ENCODE measurements at places on chromosomes 1 and 21.

DNA sequence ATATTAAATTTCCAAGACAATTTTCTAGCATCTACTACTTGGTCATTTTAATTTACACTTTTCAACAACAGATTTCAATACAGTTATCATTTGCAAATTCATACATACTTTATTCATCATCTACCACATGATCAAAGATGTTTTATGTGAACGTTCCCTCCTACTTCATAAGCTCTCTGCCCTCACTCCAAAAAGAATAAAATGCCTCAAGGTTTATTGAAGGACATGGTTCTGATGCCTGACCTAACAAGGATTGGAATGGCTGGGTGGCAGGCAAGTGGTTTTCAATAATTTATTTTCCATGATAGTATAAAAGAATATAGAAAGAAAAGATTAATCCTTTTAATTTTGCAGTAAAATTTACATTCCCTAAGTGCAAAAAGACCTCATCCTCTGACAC is 5.4 kb downstream of the CDKN2C start:
- DNase-seq = no peak

GRCh38 chr1:94955767-94956632 is 29.1 kb upstream of the CNN3 start:
- no peak for DNase-seq

GRCh38 chr1:225209153-225209552 is 218.7 kb downstream of the LBR start:
- DNase-seq = no peak

GRCh38 chr1:31412732-31413404 is at the start of gene SERINC2:
TSS of gene SERINC2 (plus strand) at chr1:31413213. CDS start at chr1:31413266, 53 bp downstream.
- no peak for DNase-seq

GRCh38 chr1:3598522-3599285 is 12.6 kb downstream of the MEGF6 start:
- no peak for DNase-seq

GRCh38 chr1:202989879-202990278 is 17.3 kb upstream of the TMEM183A start:
- DNase-seq = no peak

DNA sequence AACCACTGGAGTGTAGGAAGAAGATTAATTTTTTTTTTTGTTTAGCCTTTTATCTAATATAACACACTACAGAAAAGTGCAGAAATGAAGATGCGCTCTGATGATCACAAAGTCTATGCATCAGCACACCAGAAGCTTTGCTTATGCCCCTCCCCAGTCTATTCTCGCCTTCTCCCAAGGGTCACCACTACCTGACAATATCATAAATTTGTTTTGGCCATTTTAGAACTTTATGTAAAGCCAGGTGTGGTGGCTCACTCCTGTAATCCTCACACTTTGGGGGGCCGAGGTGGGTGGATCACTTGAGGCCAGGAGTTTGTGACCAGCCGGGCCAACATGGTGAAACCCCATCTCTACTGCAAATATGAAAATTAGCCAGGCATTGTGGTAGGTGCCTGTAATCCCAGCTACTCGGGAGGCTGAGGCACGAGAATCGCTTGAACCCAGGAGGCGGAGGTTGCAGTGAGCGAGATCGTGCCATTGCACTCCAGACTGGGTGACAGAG is 231.3 kb downstream of the FOXD2 start:
- DNase-seq = no peak

GRCh38 chr1:63074321-63074720 is 248.0 kb upstream of the FOXD3 start:
- no peak for DNase-seq

GRCh38 chr1:32681509-32681908 is 21.1 kb downstream of the SYNC start:
- no peak for DNase-seq

DNA sequence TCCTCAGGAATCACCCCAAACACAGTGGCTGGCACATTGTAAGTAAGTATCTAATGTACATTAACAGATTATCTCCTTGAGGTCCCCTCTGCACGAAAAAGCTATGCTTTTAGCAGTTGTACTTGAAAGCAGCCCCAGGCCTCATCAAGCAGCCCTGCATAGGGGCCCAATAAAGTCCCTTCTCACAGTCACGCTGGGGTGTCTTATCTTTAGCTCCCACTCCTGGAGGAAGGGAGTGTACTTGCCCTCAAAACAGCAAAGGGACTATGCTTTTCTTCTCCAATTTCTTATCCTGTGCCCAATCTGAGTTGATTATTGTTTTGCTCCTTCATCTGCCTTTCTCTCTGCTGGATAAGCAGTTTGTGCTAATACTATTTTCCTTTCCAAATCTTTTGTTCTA is 168.8 kb upstream of the PLXNA2 start:
- DNase-seq = no peak

GRCh38 chr21:32276671-32277070 is 2.2 kb downstream of the MIS18A start:
- DNase-seq = no peak

- no peak for DNase-seq
Observed at GRCh38 chr21:25809013-25809412, 74.2 kb downstream of the GABPA start.

GRCh38 chr1:56645677-56646305 is 677 bp downstream of the PRKAA2 start:
- DNase-seq = peak; percentile 23

DNA sequence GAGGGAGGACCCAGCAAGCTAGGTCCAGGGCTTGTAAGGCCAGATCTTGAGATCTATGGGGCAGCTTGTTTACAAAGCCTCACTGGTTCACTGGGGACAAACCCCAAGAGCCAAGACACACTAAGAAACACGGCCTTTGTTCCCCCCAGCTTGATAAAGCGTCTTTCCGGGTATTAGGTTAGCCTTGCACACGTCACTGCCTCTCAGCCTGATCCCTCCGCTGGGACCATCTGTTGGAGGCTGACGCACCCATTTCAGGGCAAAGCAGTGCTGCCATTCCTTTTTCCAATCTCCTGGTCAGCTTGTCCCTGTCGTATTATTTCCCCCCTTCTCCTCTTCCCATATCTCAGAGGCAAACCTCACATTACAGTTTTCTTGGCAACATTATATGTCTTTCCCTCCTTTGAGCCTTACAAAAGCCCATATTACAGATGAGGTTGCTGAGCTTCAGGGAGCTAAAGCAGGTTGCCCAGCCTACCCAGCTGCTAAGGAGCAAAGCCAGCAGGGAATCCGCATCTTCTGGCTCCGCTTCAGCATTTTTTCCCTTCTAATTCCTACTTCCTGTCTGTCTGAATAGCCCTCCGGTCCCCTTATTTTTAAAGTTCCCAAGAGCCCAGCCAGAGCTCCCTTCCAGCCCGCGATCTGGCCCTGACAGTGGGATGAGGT is 4.1 kb downstream of the HEYL start:
- DNase-seq = no peak
